Effector memory CD4-positive, alpha-beta T cell (primary cell): ENCODE measurements at places on chromosomes 5 and 9.

DNA sequence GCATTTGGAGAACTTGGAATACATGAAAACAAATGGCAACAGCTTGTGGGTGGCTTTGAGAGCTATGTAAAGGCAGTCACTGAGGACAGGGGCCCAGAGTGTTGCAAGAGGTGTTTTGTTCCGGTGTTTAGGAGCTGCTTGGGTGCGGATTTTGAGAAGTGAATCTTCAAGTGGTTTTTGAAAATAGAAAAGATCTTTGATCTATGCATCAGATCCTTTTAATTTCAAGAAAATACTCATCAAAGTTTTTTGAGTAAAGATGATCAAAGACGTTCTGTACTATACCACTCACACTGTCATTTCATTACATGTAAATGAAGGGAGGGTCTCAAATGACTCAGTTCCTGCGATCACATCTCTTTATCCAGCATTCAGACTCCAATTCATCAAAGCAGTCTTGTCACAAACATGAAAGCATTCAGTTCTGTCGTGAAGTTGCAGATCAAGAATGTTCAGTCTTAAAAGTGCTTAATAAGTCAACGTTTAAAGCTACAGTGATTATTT is 112.5 kb downstream of the WDR41 start:
- no peak for DNase-seq

DNA sequence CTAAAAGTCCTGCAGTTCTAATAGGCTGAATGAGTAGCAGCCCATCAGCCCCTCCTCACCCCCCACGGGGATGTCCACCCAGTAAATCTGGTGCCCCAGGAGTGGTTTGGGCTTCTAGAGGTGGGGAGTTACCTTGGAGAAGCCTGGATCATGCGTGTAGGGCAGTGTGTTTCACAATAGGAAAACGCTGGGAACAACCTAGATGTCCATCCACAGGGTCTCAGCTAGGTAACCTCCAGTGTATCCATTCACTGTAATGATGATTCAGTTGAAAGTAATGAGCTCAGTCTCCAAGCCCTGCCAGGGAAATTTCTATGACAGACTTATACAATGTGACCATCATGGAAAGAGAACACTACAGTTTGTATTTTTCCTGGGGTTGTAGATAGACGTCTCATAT is 51.8 kb downstream of the NDST1 start:
- DNase-seq, result no peak

DNA sequence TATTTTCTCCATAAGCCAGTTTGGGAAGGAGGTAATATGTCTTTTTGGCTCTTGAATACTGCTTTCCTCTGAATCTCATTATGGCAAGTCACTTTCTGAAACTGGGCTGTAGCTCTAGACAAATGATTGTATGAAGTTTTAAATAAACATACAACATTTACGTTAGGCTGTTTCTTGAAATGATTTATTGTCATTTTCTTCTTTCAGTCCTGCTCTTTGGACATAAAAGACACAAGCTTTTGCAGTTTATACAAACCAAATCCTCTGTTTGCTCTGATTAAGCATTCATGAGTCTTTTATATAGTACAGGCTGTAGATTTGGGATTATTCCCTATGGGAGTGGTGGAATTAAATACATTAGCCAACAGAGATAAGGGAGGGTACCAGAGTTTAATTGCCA is 139.7 kb downstream of the CEP120 start:
- DNase-seq, result no peak

DNA sequence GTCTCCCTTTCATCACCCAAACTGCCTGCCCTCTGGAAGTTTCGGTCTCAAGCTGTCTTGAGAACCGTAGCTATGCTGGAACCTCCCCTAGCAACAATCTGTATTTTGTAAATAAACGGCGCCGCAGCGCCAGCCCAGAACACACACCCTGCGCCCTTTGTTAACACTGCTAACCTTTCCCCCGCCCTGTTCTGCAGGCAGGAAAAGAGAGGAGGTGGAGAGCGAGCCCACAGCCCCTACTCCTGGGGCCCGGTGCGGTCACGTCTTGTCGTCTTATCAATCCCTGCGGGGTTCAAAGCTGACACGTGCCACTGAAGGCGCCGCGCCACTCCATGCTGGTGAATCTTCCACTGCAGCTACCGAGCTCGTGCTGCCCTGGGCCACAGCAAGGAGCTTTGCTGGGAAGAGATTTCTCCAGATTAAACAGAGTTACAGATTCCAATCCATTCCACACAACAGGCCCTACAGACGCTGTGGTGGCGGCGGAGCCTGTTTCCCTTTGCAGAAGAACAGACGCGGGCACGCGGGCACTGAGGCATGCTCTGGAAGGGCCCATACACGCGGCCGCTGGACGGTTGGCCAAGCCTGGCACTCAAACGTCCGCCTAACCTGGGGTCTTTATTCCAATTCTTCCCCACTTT is 25.3 kb downstream of the ZDHHC11B start:
- DNase-seq, result peak; percentile 75

GRCh38 chr5:146710348-146710747 is 168.2 kb downstream of the PPP2R2B start:
- DNase-seq, result no peak

DNA sequence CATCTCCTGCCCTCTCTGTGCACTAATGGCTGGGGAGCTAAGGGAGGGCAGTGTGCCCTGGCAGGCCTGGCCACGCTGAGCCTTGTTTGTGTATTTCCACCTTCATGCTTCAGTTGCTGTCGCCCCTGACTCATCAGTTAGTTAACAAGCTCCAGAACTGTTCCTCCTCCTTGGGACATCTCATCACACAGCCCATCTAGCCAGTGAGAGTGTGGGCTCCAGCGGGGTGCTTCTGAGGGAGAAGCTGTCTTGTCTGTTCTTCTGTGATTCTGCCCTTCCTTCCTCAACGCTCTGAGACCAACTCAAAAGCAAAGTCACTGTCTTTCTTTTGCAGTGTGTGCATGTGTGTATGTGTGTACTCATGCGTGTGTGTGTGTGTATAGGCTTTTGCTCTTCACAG is 58.3 kb upstream of the CPEB4 start:
- no peak for DNase-seq

- no peak for DNase-seq
These were observed 102.7 kb downstream of the ADAMTS12 start for GRCh38 chr5:33788922-33789566.

GRCh38 chr5:68924481-68925145 is 169.2 kb upstream of the SLC30A5 start:
- DNase-seq, result no peak

- no peak for DNase-seq
These were observed 509.8 kb downstream of the DIRAS2 start for GRCh38 chr9:90132866-90133265.

DNA sequence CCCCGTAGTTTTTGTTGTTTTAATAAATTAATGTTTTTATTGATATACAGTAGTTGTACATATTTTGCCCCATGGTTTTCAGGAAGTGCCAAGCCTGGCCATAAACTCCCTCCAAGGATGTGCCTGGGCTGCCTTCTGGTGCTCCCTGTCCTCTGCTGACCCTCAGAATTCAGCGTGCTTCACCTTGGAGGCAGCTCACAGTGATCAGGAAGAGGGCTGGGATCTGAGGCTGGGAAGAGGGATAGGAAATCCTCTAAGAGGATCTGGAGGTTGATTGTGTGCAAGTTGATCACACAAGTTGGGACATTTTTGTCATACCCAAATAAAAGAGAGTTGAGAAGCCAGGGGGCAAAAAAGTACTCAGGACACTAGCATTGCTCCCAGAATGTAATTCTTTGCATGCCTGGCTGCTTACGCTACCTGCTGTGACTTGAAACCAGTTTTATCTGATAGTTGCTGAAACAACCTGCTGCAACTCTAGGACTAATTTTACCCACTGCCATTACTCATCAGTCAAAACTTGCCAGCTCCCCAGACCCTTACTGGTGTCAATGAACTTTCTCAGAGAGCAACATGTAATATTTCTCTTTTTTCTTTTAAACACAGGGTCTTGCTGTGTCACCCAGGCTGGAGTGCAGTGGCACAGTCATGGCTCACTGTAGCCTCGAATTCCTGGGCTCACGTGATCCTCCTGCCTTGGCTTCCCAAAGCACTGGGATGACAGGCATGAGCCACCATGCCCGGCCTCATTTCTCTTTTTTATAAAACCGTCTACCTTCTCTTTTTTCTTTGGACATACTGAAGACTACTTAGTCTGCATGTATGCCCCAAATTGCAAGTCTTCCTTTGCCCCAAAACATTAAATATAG is 29.0 kb downstream of the PDE6A start:
- DNase-seq, result no peak

- no peak for DNase-seq
These were observed 1.2 kb downstream of the FNBP1 start for GRCh38 chr9:130041648-130042405.

GRCh38 chr9:112869917-112870316 is 20.8 kb downstream of the SLC46A2 start:
- DNase-seq, result no peak

DNA sequence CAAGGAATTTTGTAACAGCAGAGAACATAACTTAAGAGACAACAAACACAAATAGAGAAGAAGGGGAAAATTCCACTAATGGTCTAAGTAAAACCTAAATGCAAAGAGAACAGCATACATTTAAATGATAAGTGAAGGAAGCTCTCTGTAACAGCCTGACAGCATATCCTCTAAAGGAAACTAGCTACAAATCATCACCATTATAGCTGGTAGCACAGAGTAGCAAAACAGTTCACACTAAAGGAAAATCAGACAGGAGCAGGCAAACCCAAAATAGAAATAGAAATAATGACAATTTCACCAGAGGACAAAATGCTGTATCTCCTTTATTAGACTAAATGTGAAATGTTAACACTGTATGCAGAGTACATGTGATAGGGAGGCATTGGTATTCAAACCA is 532.8 kb downstream of the PTPRD start:
- DNase-seq, result no peak

DNA sequence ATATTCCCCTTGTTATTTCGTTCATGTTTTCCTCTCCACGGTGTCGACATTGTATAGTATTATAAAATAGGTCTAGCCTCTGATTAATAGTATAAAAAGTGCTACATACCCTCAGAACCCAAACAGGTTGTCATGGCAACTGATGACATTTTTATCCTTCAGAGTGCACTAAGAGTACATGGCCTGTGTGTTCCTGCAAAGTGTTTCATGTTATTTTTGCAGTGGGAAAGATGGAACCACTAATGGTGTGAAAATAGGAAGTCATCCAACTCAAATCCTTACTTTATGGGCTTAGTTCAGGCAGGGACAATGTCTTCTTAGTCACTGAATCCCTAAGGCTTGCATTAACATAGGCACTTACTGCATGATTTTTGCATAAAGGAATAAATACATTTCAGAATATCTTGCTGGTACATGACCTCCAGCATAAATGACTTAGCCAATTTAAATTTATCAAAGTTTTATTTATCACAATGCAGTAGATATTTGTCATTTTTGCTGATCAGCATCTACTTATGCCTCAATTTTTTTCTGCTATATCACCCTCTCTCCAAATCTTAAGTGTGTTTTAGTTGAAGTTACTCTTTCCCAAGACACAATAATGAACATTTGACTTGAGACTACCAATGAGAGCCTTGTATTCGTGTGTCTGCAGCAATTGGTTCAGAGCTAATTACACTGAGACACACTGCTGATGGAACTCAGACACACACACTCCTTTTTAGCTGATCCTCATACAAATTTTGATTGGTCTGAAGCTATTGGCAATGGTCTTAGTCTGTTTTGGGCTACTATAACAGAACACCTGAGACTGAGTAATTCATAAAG is 243.7 kb downstream of the KCTD16 start:
- no peak for DNase-seq

DNA sequence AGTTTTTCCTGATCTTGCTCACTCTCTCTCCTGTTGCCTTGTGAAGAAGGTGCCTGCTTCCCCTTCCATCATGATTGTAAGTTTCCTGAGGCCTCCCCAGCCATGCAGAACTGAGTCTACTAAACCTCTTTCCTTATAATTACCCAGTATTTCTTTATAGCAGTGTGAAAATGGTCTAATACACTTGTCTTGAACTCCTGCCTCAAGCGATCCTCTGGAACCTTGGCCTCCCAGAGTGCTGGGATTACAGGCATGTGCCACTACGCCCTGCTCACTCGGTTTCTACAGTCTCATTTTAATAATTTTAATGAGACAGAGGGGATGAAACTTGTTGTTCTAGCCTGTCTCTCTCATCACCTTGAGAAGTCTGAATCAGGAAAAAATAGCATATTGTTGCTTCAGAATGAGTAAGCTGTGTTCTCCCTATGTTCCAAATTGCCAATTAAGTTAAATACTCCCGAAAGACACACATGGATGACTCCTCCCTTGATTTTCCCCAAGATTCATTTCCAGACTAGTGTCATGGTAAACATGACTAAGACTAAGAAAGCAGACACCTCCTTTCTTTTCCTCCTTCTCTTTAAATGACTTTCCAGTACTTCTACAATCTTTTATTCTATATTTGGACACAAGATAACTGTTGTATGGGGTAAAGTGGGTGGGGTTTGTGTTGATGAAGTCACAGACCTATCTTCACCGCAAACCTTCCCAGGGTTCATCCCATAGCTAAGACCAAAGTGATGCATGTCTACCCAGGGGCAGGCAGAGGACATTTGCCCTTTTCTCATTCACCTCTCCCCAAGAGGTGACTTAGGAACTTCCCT is 7.8 kb upstream of the DNAJC18 start:
- DNase-seq, result no peak

- DNase-seq, result no peak
These were observed 428.8 kb downstream of the CHSY3 start for GRCh38 chr5:130333089-130333488.

GRCh38 chr5:150585781-150586341 is 54.6 kb upstream of the SYNPO start:
- DNase-seq, result no peak

DNA sequence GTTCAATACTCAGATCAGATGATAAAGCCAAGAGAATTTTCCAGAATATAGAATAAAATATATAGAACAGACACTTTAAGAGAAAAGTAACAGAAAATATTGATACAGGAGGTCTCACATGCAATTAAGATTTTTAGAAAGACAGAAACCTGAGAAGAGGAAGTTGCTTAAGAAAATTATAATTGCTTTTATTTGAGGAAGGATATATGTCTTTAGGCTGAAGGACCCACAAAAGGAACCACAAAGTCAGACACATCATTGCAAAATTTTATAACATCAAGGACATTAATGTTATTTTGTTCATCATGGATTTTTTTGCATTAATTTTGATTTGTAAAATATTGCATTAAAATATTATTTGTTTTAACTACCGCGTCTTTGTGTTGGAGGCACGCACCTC is 141.5 kb downstream of the FSTL4 start:
- no peak for DNase-seq

DNA sequence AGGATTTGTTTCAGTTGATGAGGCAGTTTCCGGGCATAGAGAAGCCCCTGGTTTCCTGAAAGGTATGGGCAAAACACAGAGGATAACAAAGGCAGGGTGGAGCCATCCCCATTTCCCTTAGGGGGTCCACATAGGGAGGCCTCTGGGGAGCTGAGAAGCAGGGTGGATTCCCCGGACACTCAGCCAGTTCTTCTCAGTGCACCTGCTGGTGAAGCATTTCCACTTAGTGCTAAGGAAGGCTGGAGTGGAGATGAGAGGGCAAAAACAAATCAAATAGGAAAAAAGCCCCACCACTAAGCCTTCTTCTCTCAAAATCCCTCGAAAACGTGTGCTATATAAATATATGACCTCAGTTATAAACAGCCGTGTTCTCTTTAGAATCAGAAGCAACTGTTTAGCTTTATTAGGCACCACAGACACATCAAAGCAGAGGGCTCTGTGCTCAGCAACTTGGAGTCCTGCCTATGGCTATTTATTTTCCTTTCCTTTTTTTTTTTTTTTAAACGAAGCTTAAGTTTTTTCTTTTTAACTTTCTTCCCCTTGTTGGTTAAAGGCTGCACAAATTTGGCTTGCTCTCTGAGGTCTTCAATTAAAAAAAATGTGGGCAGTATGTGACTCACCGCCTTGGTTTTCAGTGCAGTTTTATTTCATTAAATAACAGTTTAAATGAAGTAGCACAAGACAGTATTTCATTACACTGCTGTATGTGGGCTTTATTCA is 67.7 kb downstream of the PRDM6 start:
- no peak for DNase-seq
